ENCODE measurements at places on chromosomes 1 and 21. TPM values are rescaled to one million over a fixed set of nuclear protein-coding genes. Genes with fewer than 3 reads are reported as not detected.

CNR2 gene
- total RNA-seq, result 0.11 TPM

KRTAP10-4 gene
- total RNA-seq, result not detected

DIRAS3 gene
- total RNA-seq, result 3.0 TPM

PALMD gene
- 21.1 TPM for total RNA-seq

RIMS3 gene
- 3.1 TPM for total RNA-seq

NBPF10 gene
- total RNA-seq, result 4.7 TPM

SF3B4 gene
- 16.8 TPM for total RNA-seq

IGSF8 gene
- 12.5 TPM for total RNA-seq

RNU1-3 gene
- total RNA-seq, result under 0.01 TPM

PAQR6 gene
- total RNA-seq, result 0.79 TPM

TMEM240 gene
- 6.7 TPM for total RNA-seq

TEDDM1 gene
- not detected for total RNA-seq

TBCE gene
- total RNA-seq, result 28.7 TPM

F5 gene
- total RNA-seq, result 4.5 TPM

ATAD3B gene
- 11.3 TPM for total RNA-seq

RGS13 gene
- 3.4 TPM for total RNA-seq

TSPEAR gene
- total RNA-seq, result 0.21 TPM

IGSF9 gene
- total RNA-seq, result 1.7 TPM

LINGO4 gene
- 0.16 TPM for total RNA-seq

ENAH gene
- total RNA-seq, result 229 TPM

FMOD gene
- total RNA-seq, result 68.4 TPM

Measured in urinary bladder (tissue), 4 donors.